ENCODE measurements at places on chromosomes 1 and 21. TPM values are rescaled to one million over a fixed set of nuclear protein-coding genes. Genes with fewer than 3 reads are reported as not detected.

SIPA1L2 gene
- total RNA-seq, result 2.4 TPM

RBM11 gene
- total RNA-seq, result not detected

VCAM1 gene
- 31.5 TPM for total RNA-seq

CYP4A22 gene
- total RNA-seq, result not detected

CAMK2N1 gene
- total RNA-seq, result 1.1 TPM

RORC gene
- 1.3 TPM for total RNA-seq

CTTNBP2NL gene
- 0.67 TPM for total RNA-seq

KRTAP19-3 gene
- total RNA-seq, result not detected

TRIM58 gene
- 0.39 TPM for total RNA-seq

LDLRAD1 gene
- not detected for total RNA-seq

CELA2A gene
- total RNA-seq, result not detected

MSH4 gene
- 1.1 TPM for total RNA-seq

TDRD10 gene
- not detected for total RNA-seq

ACBD3 gene
- 30.3 TPM for total RNA-seq

Data from natural killer cell treated with Interleukin-12 subunit alpha and Interleukin-12 subunit beta and Interleukin-15 and Interleukin-18, amount 100 ng/mL, for 72 hours (primary cell).